Myocyte (in vitro differentiated cells): ENCODE measurements at places on chromosomes 4 and X. TPM values are rescaled to one million over a fixed set of nuclear protein-coding genes. Genes with fewer than 3 reads are reported as not detected.

The CXCR3 gene
- total RNA-seq = not detected in 2 replicates

The EGFL6 gene
- total RNA-seq = not detected in 2 replicates

The GLRA2 gene
- not detected in 2 replicates for total RNA-seq

The UGT2B15 gene
- total RNA-seq = not detected in 2 replicates

The MAGEB16 gene
- total RNA-seq = not detected in 2 replicates

The DAPP1 gene
- total RNA-seq = not detected in 2 replicates
